ENCODE measurements at places on chromosomes 2 and 18. TPM values are rescaled to one million over a fixed set of nuclear protein-coding genes. Genes with fewer than 3 reads are reported as not detected.

Gene CELF4
- total RNA-seq, result not detected

Gene AOX1
- total RNA-seq, result 4.9 TPM

Gene CFAP65
- total RNA-seq, result 0.11 TPM

Gene ERFE
- 9.1 TPM for total RNA-seq

Gene NFATC1
- 6.2 TPM for total RNA-seq

Gene HOXD1
- total RNA-seq, result not detected

Gene SKOR2
- not detected for total RNA-seq

Gene QPCT
- total RNA-seq, result 19.4 TPM

Gene CLEC4F
- not detected for total RNA-seq

Gene WDR54
- total RNA-seq, result 81.6 TPM

Measured in A549 treated with ZK216348 at 1 μM for 4 hours (cell line).